HT1080 (cell line): ENCODE measurements at places on chromosomes 1 and 21. TPM values are rescaled to one million over a fixed set of nuclear protein-coding genes. Genes with fewer than 3 reads are reported as not detected.

GRCh38 chr1:36396359-36396758, 1.3 kb downstream of the LSM10 start:
- no peak for DNase-seq

DNA sequence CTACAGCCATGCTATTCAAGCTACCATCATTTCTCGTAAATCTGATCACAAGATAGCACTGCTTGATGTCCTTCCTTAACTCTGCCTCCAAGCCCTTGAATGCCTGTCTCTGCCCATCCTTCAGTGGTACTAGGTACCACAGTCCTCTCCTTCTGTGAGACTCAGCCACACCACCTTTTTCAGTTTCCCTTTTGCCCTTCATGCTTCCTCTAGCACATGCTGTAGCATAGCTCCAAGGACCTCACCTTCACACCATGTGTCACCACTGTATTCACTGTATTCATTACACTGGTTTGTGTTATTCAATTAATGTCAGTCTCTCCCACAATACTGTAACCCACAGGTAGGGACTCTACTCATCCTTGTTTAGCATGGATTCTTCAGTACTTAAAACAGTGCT, 8.0 kb upstream of the TP53BP2 start:
- no peak for DNase-seq

DNA sequence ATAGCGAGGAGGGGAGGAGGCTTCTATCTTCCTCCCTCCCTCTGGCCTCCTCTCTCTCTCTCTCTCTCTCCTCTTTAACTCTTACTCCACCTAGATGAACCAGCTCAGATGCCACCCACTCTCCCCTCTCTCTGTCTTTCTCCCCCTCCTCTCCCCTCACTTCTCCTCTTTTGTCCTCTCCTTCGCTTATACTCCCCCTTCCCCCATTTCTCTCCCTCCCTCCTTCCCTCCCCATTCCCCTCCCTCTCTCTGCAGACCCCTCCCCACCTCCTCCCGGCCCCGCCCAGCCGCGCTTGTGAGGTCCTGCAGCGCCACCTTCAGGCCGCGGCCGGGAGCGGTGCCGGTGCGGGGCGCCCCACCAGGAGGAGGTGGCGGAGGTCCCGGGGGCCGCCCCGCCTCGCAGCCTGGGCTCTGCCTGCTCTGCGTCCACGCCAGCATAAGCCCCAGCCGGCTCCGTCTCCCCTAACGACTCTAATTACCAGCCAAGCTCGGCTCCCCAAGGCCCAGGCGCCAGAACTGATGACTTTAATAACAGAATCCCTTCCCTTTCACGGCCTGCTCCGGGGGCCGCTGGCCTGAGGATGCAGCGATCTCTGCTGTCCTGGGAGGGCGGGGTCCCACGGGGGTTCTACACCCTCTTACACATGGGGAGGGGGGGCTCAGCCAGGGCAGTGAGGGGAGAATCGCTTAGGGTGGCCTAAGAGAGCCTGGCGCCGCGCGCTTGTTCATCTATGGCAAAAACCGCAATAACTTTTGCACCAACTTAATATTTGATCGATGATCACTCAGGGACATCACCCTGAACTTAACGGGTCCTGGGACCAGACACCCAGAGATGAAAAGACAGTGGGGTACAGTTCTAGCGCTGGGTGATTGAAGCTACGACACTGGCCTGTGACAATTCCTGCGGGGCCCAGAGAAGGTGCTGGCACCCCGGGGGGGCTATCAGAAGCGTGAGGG, 637.3 kb downstream of the MATN1 start:
- DNase-seq: no peak

GRCh38 chr1:209777587-209777986, 6.8 kb downstream of the C1orf74 start:
- no peak for DNase-seq

GRCh38 chr1:226625832-226626576, 77.4 kb downstream of the STUM start:
- DNase-seq: no peak

- DNase-seq: no peak
These were observed 29.3 kb downstream of the SELL start for GRCh38 chr1:169682071-169682470.

GRCh38 chr1:233543338-233544255, 70.3 kb upstream of the KCNK1 start:
- DNase-seq: peak; percentile 97

GRCh38 chr1:191943684-191944083, 214.6 kb upstream of the RGS18 start:
- DNase-seq: no peak

- no peak for DNase-seq
These were observed 81.2 kb upstream of the ABCD3 start for GRCh38 chr1:94336991-94337390.

DNA sequence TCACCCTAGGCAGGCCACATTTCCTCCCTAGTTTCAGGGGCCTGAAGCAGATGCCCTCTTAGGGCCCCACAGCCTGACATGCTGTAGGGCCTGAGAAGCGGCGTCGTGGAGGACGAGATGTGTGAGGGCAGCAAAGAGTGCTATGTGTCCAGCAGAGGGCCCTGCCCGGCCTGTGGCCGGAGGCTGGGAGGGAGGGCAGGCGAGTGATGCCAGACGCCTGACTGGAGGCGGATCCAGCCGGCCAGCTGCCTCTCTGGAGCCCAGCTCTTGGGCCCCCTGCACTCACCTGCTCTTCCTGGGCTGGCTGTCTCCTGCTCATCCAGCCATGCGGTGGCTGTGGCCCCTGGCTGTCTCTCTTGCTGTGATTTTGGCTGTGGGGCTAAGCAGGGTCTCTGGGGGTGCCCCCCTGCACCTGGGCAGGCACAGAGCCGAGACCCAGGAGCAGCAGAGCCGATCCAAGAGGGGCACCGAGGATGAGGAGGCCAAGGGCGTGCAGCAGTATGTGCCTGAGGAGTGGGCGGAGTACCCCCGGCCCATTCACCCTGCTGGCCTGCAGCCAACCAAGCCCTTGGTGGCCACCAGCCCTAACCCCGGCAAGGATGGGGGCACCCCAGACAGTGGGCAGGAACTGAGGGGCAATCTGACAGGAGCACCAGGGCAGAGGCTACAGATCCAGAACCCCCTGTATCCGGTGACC, at the start of gene GPR37L1:
GPR37L1 (plus strand) TSS at position 279 of the 697 bp plus-strand sequence; CDS start at position 326, 47 bp downstream.
- DNase-seq: no peak

DNA sequence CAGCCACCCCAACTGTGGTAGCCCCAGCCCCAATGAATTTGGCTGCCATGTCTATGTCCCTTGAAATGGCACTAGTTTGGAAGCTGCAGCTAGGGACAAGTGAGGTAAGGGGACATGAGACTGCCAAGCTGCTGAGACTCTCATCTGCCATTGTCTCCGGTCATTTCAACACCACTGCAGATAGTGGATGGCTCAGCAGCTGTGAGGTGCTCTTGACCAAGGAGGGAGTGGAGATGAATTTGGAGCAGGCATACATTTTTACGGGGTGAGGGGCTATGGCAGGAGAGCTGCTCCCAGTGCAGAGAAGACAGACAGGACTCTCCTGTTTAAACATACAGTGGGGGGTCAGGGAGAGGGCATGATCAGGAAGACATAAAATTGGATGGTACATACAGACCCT, 315.5 kb upstream of the CAMK1G start:
- DNase-seq: no peak

GRCh38 chr1:84883286-84883685, 9.7 kb downstream of the LPAR3 start:
- peak; percentile 70 for DNase-seq

DNA sequence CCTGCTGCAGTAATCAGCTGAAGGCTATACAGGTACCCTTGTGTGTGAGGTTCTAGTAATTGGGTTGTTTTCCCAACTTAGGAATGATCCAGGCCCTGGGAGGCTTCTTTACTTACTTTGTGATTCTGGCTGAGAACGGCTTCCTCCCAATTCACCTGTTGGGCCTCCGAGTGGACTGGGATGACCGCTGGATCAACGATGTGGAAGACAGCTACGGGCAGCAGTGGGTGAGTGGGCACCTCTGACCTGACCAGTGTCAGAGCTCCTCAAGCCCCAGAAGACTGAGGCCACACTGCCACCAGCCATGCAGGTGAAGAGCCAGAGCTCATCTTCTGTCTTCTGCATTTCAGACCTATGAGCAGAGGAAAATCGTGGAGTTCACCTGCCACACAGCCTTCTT, 27.7 kb downstream of the ATP1A1 start:
- DNase-seq: no peak

DNA sequence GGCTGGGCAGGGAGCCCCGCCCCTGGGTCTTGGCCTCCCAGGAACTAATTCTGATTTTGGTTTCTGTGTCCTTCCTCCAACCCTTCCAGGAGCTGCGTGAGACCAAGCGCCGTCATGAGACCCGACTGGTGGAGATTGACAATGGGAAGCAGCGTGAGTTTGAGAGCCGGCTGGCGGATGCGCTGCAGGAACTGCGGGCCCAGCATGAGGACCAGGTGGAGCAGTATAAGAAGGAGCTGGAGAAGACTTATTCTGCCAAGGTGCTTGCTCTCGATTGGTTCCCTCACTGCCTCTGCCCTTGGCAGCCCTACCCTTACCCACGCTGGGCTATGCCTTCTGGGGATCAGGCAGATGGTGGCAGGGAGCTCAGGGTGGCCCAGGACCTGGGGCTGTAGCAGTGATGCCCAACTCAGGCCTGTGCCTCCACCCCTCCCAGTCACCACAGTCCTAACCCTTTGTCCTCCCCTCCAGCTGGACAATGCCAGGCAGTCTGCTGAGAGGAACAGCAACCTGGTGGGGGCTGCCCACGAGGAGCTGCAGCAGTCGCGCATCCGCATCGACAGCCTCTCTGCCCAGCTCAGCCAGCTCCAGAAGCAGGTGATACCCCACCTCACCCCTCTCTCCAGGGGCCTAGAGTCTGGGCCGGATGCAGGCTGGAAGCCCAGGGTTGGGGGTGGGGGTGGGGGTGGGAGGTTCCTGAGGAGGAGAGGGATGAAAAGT, 18.5 kb upstream of the SEMA4A start:
- no peak for DNase-seq

DNA sequence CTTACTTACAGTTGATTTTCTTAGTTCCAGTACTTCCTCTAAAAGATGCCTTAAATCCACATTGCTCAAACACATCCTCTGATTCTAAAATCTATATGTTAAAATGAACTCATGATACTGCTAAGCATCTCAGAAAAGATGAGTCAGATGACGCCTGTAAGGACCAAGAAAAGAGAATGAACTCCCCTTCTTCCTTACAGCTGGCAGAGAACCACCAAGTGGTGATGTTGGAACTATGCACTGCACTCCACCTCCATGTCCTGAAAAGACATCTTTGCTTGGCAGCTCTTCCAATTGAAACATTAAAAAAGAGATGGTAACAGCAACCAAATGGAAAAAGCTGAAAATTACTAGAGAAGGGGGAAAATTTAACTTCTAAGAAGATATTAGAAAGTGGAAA, 648.8 kb downstream of the PTPRC start:
- peak; percentile 5 for DNase-seq

- peak; percentile 6 for DNase-seq
These were observed 1.7 kb upstream of the AKT3 start for GRCh38 chr1:243851765-243852164.

DNA sequence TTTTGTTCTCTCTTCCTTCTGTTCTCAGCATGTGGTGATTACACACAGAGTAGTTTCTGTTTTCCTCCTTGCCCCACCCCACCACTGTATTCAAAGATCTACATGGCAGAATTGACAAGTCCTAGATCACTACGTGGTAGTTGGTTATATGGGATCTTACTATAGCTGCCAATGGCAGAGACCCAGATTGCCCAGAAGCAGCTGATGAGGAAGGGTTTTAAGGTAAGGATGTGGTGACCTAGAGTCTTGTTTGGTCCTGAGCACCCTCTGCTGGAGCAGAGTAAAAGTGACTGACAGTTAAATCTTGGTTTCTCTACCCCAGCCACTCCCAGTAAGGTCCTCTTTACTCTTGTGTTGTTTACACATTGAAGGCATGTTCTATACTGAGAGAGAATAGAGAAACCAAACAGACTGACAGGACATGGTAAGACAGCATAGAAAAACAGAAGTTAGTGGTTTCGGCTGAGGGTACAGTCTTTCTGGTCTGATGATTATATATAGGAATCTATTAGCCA, 22.8 kb upstream of the STRIP1 start:
- DNase-seq: peak; percentile 64

GRCh38 chr1:218301217-218301616, 16.1 kb downstream of the RRP15 start:
- DNase-seq: no peak

- DNase-seq: no peak
These were observed 13.2 kb downstream of the CNTN2 start for GRCh38 chr1:205056188-205056611.

DNA sequence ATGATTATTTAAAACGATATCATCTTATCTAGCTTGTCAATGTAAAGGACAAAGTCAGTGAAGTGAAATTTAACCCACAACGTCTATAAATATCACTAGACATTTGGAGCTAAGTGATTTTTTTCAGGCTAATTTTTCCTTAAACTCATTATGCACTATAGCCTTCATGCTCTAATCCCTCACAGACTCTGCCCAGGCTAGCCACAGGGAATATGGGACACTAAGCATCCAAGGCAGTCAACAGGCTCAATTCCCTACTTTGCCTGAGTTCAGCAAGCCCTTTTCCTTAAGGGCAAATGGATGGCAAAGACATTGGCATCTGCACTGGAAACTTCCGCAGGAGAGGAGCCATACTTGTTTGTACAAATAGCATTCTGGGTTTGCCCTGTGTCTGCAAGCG, 577.0 kb downstream of the LMO4 start:
- no peak for DNase-seq

- DNase-seq: no peak
These were observed 62.5 kb upstream of the BACH1 start for GRCh38 chr21:29236201-29236600.

GRCh38 chr1:160550572-160551034, 27.5 kb upstream of the SLAMF6 start:
- no peak for DNase-seq

DNA sequence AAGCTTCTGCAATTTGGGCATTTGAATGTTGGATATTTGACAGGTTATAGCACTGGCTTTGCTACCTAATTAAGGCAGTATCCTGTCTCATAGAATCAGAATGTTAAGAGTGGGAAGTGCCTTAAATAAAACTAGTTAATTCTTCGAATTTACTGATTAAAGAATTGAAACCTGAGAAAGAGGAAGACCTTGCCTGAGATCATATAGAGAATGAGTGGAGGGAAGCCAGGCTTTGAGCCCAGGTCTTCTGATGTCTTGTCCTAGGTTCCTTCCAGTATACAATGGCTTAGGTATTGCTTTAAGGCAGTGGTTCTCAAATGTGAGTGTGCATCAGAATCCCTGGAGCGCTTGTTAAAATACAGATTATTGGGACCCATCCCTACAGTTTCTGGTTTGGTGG, 20.9 kb upstream of the SH3BGRL3 start:
- no peak for DNase-seq

Gene DMBX1
- not detected in 2 replicates for total RNA-seq

Gene DAP3
- total RNA-seq: 52.7 and 72.5 TPM in 2 replicates

Gene TRPM2
- total RNA-seq: 0.40 and 1.4 TPM in 2 replicates

Gene AMY2B
- 0.39 and 2.0 TPM in 2 replicates for total RNA-seq

Gene CFHR1
- not detected in 2 replicates for total RNA-seq

Gene NPPA
- total RNA-seq: not detected in 2 replicates

Gene PDE4DIP
- total RNA-seq: 19.9 and 28.7 TPM in 2 replicates

Gene CD1D
- 0.69 and 0.73 TPM in 2 replicates for total RNA-seq
